Hypothalamus (tissue), 51 donors: ENCODE measurements at places on chromosomes 16 and 17.
A peak's percentile ranks its signal among the peaks of the same experiment; 100 is the strongest.

DNA sequence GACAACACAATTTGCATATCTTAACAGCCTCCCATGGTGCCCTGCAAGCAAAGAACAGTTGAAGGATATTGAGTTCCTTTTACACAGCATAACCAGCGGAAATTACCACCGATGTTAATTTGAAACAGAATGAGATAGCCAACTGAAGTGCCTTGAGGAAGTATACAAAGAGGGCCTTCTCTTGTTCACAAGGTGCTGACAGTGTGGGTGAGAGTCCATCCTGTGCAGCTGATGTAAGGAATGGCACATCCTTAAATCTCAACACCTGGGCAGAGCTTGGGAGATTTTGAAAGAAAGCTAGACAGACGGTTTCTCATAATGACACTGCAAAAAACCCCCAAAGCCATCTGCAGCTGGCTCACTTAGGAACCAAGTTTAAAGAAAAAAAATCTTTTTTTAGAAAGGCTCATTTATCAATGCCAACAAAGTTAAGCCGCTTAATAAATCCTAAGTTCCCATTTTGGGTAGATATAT lies 818.6 kb downstream of the KCNJ2 start:
- DNase-seq = no peak

DNA sequence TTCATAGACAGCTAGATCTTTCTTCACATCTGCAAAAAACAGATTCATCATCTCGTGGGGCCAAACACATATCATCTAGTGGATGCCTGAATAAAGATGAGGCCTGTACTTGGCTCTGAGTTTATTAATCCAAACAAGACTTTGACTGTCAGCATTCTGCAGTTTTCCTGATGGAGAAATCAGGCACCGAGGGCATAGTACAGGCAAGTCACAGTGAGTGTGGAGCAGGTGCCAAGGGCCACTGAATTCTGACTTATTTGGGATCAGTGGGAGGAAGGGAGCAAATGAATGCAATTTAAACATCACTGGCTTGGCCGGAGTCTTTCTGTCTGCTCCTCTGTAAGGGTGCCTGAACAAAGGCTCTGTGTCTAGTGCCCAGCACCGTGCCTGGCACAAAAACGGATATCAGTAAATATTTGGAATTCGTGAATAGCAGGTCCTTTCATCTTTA lies 975 bp downstream of the CFAP20 start:
- DNase-seq = peak; percentile 73

DNA sequence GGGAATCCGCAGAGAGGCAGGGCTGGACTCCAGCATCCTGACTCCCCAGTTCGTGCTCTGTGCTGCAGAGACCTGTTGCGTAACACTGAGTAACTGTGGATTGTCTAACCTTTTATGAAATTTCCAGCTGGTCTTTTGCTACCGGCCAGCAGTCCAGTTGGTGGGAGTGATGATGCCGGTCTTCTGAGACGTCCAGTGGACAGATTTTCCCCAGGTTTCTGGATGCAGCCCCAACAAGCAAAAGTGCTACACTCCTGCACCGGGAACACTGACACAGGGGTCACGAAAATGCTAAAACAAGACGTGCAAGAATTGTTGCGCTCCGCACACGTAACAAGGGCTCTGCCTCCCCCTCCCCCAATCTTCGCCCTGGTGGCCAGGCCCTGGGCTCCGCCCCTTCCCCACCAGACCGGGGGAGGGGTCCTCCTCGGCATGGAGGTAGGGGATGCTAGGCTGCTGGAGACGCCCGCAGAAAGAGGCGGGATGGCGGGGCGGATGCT lies 701 bp upstream of the MRC2 start:
- DNase-seq = no peak

- no peak for DNase-seq
Observed at GRCh38 chr16:70390774-70391173, 44.1 kb downstream of the DDX19A start.

DNA sequence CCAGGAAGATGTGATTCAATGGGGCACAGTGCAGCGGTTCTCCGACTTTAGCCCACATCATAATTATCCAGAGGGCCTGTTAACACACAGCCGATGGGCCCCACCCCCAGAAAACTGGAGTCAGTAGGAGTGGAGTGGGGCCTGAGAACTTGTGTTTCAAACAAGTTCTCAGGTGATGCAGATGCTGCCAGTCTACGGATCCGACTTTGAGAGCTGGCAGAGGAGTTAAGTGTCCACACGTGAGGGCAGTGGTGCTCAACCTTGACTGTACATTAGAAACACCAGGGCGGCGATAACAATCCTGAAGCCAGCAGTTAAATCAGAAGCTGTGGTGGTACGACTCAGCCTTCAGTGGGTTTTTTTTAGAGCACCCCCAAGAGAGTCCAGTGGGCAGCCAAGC lies 75.0 kb downstream of the GPRC5B start:
- DNase-seq = no peak

DNA sequence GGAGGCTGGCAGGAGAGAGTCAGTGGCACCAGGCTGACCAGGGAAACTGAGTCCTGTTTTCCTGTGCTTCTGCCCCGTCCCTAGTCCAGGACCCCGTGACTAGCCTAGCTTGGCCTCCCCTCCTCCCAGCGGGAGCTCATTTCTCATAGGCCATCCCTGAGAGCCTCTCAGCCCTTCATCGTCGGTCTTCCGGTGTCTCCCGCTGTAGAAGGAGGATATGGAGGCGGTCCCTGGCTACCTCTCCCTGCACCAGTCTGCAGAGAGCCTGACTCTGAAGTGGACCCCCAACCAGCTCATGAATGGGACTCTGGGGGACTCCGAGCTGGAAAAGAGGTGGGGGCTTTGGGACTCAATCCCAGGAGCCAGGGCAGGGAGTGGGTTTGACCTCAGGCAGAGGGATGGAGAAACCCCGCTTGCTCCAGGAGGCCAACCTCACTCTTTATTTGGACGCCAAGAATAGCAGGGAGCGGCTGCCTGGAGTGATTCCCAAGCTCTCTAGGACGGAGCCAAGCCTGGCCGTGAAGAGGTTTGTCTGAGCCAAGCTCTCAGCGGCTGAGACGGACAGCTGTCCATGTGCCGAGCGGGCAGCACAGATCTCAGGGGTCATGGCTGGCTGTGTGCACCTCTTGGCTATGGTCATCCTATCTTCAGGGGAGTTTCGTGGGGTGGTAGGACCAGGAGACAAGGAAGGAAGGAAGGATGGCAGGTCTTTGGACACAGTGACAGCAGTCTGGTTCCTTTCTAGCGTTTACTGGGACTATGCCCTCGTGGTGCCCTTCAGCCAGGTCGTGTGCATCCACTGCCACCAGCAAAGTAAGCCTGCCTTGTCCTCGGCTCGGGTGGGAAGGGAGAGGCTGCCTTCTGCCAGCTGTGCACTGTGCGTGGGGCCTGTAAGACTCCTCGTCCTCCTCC lies 26.8 kb downstream of the SGSM2 start:
- no peak for DNase-seq

DNA sequence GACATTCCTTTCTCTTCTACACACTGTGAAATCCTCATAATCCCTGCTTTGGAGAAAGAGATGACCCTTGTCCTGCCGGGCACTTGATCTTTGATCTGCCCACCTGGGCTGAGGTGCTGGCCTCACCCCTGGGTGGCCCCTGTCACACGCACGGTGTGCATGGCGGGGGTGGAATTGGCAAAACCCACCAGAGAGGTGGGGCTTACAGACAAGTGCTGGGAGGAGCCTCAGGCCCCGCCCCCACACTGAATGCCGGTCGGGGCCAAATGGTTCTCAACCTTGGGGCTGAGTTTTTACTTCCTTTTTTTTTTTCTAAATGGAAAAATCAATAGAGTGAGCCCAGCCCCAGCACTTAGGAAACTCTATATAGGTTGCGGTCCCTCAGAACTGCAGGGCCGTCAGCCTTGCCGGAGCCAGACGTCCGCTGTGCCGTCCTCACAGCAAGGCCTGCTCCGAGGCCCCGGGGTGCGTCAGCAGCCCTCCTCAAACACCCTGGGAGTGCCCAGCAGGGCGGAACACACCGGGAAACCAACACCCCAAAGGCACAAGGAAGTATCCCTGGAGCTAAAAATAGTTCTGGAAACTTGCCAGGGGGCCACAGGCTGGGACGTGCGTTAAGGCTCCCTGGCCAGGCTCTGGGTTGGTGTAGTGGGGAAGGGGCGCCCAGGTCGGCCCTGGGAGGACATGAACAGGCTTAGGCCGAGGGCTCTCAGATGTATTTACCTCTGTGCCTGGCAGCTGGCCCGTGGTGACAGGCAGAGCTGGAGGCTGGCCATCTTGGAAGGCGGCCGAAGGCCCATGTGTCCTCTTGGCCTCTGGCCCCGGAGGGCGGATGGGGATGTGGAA lies 11.0 kb downstream of the GPRC5C start:
- peak; percentile 80 for DNase-seq

DNA sequence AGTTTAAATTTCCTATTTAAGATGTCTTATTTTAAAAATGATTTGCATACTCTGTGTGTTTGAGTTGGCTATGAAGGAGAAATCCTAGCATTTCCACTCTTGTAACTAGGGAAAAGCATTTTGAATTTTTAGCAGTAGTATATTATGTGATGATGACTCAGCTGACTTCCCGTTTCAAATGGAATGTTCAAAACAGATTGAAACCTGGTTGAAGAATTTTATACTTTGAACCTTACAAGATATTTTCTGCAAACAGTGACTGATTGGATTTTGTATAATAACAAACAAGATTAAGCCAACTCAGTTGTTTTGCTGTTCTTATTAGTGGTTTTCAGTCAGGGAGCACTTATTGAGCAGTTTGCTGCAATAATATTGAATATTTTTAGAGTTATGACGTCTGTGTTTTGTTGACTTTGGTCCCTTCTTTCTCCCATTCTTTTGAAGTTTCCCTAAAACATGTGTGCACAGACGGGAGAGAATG lies 8.0 kb downstream of the TNRC6A start:
- no peak for DNase-seq

DNA sequence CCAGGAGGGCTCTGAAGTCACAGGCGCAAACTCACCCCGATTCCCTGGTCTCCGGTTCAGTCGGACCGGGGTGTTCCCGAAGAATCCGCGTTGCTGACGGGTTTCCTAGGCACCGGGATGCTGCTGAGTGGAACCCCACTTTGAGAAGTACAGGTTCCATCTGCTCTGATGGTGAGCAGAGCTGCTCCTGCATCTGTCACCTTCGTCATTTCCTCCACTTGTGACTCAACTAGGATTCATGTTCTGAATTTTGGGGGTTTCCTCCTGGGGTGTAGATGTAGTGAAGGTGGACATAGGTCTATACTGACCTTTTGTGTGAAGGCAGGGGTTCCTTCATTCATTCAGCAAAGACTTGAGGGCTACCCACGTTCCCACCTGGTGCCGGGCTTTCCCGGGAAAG lies 25.0 kb downstream of the LGALS3BP start:
- no peak for DNase-seq

DNA sequence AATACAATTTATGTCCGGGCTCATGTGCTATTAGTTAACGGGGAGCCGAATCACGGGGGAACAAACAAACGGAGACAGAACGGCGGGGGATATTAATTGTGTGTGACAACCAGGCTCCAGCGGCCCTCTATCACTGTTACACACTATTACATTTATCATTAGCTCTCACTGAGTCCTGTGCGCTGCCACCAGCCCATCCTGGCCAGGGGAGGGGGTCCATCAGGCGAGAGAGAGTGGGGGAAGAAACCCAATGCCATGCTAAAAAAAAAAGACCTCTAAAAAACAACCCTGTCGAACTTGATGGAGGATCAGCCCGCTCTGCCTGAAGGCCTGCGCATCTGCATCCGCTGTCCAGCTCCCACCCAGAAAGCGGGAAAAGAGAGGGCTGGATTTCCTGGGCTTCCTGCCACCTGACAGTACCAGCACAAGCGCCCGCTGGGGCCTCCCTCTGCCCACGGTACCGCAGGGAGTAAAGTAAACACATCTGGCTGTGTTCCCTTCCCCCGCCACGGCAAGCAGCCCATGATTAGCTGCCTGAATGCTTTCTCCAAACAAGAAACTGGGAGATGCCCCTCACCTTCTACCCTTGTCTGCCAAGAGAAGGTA lies 41.7 kb downstream of the PIPOX start:
- DNase-seq = peak; percentile 15

DNA sequence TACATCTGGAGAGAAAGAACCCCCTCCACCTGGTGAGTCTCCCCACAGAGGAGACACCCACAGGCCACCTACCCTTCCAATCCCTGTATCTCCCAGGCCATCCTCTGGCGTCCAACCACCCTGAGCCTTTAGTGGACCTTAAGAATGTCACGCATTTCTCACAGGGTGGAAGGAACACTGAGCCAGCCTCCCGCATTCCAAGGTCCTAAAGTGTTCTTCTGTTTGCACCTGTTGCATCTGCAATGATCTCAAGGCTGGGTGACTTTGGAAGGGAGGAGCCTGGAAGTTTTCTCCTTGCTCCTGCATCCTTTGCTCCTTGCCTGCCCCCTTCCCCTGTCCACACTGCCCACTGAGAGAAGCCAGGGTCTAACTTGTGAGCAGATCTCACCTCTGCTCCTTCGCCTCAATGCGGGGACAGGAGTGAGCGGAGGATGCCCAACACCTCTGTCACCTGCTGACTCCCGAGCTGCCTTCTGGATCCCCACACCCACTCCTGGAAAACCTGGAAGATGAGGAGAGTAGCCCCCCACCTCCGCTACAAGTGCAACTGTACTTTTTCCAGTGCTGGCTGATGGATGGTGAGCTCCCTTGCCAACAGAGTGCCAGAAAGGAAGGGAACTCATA lies 3.7 kb downstream of the CHST5 start:
- DNase-seq = no peak

- no peak for DNase-seq
Observed at GRCh38 chr16:87131061-87131995, 185.9 kb downstream of the C16orf95 start.

GRCh38 chr16:75550211-75550662 lies 5.8 kb downstream of the TMEM231 start:
- peak; percentile 40 for DNase-seq

- DNase-seq = no peak
Observed at GRCh38 chr17:63698381-63698885, 1.5 kb downstream of the LIMD2 start.
